Activated CD4-positive, alpha-beta T cell treated with anti-CD3 and anti-CD28 coated beads, Interleukin-2, Interleukin-4, amounts not matched to agents 100 ng/mL and 50 ng/mL, durations not matched to agents 16 hours and 8 hours (primary cell): ENCODE measurements at places on chromosomes 3 and 15.

DNA sequence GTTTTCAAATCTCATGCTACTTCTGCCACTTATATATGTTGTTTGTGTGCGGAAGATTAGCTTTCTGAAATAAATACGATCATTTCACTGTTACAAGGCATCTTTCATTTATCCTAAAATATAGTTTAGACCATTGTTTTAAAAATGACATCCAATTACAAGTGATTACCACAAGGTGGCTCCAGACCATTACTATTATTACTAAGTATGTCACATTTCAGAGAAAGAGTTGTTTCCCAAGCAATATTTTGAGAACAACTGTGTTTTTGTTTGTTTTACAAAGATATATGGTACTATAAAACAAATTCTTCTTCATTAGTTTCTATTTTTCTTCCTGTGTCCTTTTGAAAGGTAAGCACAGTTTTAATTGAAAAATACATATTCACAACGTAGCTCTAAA is 136.0 kb upstream of the RAP2B start:
- DNase-seq, result peak; percentile 25

DNA sequence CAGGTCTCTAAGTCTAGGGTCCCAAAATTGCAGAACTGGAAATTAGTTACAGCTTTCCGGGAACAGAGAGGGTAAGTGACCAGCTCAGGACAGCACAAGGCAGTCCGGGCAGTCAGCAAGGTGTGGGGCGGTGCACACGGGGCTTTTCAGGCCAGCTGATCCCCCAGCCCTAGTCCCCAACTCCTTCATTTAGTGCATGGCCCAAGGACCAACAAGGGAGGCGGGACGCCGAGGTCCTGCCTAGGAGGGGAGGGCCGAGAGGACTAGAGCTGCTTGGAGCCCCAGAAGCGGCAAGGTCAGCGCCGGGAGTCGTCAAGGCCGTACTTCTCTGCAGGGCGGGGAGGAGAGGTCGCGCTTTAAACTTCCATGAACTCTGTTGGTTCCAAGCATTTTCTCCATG is 2.0 kb upstream of the PDE8A start:
- no peak for DNase-seq

- peak; percentile 45 for DNase-seq
Observed at GRCh38 chr3:185677146-185677829, 91.2 kb downstream of the SENP2 start.

- DNase-seq, result no peak
Observed at GRCh38 chr3:73453666-73454065, 171.1 kb downstream of the PDZRN3 start.

DNA sequence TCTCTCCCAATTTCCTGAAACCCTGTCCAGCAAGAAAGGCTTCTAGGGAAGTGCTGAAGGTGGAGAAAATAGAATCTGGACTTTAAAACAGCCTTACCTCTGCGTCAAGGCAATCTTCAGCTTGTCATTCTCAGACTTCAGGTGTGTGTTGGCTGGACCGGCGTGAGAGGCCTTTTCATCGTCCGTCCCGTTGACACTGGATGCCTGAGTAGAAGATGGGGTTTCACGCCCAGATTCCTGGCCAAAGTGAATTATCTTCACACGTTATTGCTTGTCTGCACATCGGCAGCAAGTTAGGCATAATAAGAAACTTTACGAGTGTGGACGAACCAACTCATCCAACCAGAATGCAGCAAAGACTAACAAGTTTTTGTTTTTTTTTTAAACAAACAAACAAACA is 49.5 kb downstream of the WHAMM start:
- no peak for DNase-seq

DNA sequence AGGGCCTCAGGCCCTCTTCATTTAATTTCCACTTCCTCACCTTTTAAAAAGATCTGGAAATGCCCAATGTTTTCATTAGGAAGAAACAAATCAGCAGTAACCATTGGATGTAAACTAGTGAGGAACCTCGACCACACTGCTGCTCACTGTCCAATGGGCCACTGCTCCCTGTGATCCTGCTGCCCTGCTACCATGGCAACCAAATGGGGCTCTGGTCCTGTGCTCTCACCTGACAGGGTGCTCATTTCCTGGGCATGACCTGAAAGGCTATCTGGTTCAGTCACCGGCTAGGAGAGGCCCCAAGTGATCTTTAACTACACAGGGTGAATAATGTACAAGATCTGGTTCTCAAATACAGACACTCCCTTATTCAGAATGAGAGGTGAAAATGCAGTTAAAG is 54.6 kb downstream of the ARHGEF3 start:
- DNase-seq, result no peak

- DNase-seq, result no peak
Observed at GRCh38 chr15:62622775-62623174, 419.8 kb upstream of the TPM1 start.

- DNase-seq, result no peak
Observed at GRCh38 chr3:167330993-167331785, 48.9 kb downstream of the ZBBX start.

DNA sequence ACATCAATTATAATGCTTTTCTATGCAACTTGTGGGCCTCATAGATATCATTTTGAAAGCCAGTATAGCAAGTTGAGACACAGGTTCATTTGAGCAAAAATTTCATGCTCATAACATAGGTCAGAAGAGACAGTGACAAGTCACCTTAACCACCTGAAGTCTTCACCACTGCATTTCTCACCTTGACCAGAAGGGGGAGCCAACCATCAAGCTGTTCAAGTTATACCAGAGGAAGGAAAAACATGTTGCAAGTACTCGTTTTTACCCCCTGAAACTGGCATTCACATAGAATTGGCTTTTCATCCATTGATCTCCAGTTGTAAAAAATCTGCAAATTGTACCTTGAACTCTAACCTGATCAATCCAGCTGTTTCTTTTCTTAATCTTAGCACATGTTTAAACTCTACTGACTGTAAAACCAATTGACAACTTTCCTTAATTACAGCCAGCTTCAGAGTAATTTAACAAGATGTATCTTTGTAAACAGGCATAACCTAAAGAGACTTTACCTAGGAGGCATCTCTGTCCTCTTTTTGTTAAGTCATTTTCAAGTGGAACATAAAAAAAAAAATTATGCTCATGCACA is 1.4 kb downstream of the LMOD3 start:
- peak; percentile 88 for DNase-seq

GRCh38 chr3:157231071-157231470 is 71.1 kb upstream of the CCNL1 start:
- no peak for DNase-seq

DNA sequence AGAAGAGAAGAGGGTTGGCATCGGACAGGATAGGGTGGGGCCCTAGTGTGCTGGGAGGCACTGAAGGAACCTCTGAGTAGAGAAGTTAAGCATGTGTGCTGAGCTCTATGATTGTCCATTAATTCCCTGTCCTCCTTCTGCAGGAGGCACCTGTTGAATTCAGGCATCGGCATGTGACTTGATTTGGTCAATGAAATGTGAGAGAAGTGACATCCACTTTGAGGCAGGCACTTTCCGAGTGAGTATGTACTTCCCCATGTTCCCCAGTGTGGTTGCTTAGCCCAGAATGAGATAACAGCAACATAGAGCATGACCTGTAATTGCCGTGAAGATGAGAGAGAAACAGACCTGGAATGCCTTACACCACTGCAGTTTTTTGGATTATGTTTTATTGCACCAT is 224.8 kb downstream of the RPLP1 start:
- DNase-seq, result no peak

DNA sequence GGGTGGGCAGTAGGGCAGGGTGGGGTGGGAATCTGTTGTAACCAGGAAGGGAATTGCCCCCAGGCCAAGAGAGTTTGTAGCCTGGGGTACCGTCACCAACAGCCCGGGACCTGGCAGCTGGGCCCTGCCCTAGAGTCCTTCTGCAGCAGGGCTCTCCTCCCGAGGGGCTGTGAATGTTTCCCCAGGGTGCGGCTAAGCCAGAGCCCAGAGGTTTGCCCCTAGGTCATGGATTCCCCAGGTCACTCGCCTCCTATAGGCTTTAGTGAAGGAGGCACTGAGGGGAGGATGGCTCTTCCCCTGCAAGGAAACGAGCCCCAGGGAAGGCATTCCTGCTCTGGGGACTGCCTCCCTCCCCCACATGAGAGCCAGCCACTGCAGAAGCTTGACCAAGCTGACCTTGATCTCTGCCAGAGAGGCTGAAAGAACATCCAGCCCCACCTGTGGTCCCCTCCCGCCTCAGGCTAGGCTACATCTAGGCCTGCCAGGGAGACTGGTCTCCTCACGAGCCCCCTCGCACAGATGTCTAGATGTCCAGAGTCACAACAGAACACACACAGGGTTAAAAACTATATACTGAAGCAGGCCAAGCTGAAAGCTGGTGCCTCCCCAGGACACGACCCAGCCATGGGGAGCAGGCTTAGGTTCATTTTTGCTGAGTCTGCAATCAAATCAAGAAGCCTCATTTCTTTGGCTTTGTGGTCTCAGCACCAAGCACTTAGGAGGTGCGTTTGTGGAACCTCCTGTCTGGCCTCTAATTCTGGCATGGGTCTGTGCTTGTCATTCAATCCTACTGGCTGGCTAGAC is 69.1 kb upstream of the TAMM41 start:
- no peak for DNase-seq

- no peak for DNase-seq
Observed at GRCh38 chr3:170324962-170325361, 32.6 kb upstream of the SKIL start.

GRCh38 chr15:85556618-85556895 is 176.2 kb downstream of the AKAP13 start:
- DNase-seq, result no peak

DNA sequence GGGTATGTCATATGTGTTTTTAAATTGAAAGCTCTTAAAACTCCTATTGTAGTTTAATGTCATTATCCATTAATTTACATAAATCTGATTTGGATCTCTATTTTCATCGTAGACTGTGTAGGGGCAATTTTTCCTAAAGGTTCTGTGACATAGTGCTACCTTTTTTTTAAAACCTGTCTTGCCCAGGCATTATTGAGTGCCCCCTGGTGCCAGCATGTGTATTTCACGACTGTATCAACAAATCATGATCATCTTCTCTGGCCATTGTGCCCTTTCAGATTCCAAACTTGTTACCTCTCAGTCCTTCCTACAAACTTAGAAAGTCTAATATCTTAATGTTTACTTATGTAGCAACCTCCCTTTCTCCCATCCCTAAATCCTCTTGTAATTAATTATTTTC is 97.2 kb upstream of the FLNB start:
- peak; percentile 23 for DNase-seq

DNA sequence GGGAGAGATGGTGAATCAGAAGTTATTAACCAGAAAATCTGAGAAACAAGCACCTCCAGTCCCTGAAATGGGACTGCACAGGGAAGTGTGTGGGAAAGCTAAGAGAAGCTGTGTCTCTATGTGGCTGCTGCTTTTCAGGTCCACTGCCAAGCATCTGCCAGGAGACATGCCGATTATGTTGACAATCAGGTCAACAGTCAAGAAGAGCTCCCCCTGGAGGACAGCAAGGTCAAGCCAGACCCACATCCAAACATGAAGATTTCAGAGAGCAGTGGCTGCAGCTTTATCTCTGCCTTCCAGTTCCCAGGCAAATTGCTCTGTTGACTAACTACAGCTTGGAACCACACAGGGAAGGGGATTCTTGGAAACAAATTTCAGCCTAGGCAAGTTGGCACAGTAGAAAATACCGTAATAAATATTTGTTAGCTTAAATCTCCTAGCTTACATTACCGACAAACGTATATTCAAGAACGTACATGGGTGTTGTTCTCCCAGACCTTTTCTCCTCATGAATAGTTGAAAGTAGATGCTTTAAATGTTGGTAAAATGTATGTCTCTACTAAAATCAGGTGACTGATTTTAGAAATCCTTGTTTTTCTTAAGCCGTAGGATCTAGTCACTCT is 394.5 kb upstream of the RARB start:
- DNase-seq, result peak; percentile 33

DNA sequence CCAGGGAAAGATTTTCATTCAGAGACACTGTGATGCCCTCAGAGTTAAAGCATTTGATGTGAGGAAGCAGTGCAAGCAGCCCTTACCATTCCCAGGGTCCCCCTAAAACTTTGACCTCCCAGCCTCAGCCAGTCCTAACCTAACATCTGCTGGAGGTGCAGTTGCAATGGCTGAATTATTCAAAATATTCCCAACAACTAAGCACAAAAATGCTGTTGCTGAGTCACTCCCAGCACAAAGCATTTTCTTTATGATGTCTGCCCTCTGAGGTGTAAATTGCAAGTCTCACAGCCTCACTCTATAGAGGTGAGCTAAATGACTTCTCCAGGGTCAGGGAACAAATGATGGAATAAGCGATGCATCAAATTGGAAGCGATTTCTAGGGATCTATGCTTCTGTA is 6.4 kb upstream of the REC114 start:
- DNase-seq, result no peak

DNA sequence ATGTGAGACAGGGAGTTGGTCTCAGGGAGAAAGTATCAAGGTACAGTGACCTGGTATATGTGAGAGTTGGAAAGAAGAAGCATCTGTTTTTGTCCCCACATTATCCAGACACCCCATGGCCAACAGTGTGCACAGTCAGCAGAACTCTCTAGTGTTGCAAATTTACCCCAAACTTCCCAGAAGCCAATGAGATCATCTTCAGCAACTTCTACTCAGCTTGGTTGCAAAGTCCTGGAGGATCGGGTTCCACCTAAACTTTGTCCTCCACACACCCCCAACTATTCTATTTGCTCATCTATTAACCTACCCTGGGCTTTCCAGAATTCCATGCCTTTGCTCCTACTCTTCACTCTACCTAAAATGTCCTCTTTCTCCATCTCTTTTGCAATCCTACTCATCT is 15.7 kb downstream of the RBSN start:
- DNase-seq, result no peak

GRCh38 chr3:189744235-189744634 is 113.0 kb downstream of the TP63 start:
- no peak for DNase-seq
